ENCODE measurements at places on chromosomes 11 and 22. TPM values are rescaled to one million over a fixed set of nuclear protein-coding genes. Genes with fewer than 3 reads are reported as not detected.

GRCh38 chr22:50084614-50085021 lies 608 bp downstream of the MLC1 start:
- no peak overlapping the region for H3K4me3 ChIP-seq
- H3K4me1 ChIP-seq, result no peaks in the 10 kb centered on the region
- H3K36me3 ChIP-seq, result no peaks in the 10 kb centered on the region

DNA sequence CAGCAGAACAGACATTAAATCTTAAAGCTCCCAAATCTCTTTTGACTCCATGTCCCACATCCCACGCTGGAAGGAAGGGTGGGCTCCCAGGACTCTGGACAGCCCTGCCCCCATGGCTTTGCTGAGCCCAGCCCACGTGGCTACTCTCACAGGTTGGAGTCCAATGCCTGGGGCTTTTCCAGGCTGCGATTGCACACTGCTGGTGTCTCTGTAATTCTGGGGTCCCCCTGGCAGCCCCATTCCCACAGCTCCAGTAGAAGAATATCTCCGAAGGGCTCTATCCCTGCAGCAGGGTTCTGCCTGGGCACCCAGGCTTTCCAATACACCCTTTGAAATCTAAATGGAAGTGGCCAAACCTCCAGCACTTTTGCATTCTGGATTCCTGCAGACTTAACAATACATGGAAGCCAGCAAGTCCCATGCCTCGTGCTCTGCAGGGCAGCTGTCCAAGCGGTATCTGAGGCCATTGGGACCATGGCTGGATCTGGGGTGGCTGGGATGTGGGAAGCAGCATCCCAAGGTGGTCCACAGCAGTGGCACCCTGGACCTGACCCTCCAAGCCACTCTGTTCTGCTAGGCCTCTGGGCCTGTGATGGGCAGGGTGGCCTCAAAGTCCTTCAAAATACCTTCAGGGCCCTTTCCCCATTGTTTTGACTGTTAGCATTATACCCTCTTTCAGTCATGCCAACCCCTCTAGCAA lies 47.9 kb upstream of the TH start:
- H3K27me3 ChIP-seq, result peaks cover 54% of the 10 kb centered on the region
- H3K36me3 ChIP-seq, result peaks cover 7% of the 10 kb centered on the region
- H3K4me3 ChIP-seq, result no peak overlapping the region

The RBMXL2 gene
- total RNA-seq, result not detected

The SBF2 gene
- 47.6 TPM for total RNA-seq

DNA sequence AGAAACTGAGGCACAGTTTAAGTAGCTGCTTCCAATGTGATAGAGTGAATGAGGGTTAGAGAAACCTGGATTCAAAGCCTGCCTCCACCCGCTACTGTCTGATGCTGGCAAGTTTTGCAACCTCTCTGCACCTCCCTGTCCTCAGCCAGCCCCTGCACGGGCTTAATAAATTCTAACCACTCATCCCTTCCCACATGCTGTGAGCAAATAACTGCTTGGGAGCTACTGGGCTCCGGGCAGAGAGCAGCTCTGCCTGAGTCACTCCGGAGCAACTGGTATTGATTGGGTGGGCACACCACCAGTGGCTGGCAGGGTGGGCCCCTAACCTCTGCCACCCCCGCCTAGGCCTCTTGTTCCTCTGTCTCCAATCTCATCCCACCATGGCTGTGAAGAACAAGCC lies 104.3 kb upstream of the SYT13 start:
- no peak overlapping the region for H3K4me3 ChIP-seq
- no peaks in the 10 kb centered on the region for H3K36me3 ChIP-seq
- no peak overlapping the region for H3K27ac ChIP-seq
- peaks cover 3% of the 10 kb centered on the region for H3K27me3 ChIP-seq

DNA sequence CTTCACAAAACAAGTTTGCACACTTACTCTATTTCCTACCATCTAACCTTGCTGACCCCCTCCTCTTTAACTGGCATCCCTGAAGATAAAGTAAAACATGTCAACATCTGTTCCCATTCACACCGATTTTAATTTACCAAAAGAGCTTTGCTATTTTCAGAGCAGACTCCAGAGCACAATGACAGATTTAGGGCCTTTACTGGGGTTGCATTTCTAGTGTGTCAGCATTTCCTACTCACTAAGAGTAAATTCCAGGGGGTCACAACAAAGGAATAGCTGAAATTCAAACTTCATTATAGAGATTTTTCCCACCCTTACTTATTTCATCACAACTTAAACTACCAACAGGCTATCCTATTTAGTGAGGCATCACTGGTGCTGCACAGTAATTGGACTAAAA lies 60.8 kb downstream of the SOX6 start:
- no peak overlapping the region for H3K27ac ChIP-seq
- no peaks in the 10 kb centered on the region for H3K36me3 ChIP-seq
- peaks cover 14% of the 10 kb centered on the region for H3K4me1 ChIP-seq
- H3K27me3 ChIP-seq, result no peaks in the 10 kb centered on the region

DNA sequence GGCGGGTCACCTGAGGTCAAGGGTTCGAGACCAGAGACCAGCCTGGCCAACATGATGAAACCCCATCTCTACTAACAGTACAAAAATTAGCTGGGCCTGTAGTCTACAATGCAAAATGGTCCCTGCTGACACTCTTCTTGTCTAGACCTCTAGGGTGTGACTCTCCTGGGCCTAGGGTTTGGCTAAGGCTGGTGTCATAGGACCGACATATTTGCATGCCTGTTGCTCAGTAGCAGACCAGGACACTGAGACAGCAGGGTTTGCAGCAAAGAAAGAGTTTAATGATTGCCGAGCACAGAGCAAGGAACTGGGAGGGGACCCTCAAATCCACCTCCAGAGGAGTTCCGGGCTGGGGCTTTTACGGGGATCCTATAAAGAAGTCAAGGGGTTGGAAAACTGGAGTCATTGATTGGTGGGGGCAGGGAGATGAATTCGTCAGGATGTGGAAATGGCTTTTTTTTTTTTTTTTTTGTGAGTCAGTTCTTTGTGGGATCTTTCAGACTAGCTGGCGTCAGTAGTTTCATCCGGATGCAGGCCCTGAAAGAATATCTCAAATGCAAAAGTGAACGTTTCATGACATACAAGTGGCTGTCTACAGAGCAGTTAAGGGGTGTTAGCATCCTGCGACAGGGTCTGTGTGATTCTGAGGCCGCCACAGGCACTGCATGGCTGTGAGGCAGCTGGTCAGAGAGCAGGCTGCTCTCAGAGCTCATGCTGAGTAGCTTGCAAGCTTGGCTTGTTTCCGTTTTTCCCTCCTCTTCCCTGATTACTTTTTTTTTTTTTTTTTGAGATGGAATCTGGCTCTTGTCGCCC lies 27.2 kb upstream of the A4GALT start:
- H3K4me1 ChIP-seq, result peaks cover 9% of the 10 kb centered on the region
- H3K4me3 ChIP-seq, result no peak overlapping the region
- no peak overlapping the region for H3K27ac ChIP-seq
- no peaks in the 10 kb centered on the region for H3K27me3 ChIP-seq
- H3K36me3 ChIP-seq, result no peaks in the 10 kb centered on the region
